ENCODE measurements at places on chromosomes 5 and 9.

DNA sequence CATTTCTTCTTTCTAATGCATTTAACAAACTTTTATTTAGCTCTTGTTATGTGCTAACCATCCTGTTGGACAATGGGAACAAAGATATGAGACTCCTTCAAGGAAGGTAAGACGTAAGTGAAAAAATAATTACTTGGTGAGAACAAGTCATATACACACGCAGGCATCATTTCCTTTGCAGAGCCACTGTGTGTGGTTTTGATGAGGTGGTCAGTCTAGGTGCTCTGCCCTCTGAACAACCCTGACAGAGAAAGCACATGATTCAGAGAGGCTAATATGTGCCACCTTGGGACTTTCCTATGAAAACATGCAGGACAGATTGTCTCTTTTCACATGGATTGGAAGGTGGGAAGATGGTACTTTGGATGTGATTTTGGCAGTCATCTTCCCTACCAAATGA lies 1162.5 kb upstream of the DMAC1 start:
- no peak for DNase-seq
- H3K4me1 ChIP-seq = no peaks in the 10 kb centered on the region
- no peaks in the 10 kb centered on the region for H3K27me3 ChIP-seq
- H3K36me3 ChIP-seq = no peaks in the 10 kb centered on the region
- H3K27ac ChIP-seq = no peak overlapping the region

GRCh38 chr5:67021521-67021920 lies 175.1 kb downstream of the CD180 start:
- H3K4me1 ChIP-seq = peaks cover 2% of the 10 kb centered on the region
- H3K27me3 ChIP-seq = no peaks in the 10 kb centered on the region
- DNase-seq = no peak
- H3K27ac ChIP-seq = no peak overlapping the region
- H3K4me3 ChIP-seq = no peak overlapping the region

DNA sequence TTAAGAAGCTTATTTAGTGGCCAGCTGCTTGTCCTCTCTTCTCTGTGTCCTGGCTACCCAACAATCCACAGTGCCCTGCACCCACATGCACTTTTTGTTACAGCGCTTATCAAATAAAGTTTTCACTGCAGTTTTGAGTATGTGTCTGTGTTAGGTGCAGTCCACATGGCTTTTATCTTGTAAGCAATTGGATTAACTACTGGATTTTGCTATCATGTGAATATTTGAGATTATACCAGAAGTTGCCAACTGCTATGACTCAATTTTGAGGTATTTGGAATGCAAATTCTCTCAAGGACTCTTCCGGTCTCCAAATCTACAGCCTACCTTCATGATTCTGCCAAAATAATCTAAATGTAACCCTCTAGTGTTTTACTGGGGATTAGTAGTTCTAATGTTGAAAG lies 690.2 kb downstream of the NR2F1-AS1 start:
- no peak overlapping the region for H3K27ac ChIP-seq
- no peak overlapping the region for H3K4me3 ChIP-seq
- no peaks in the 10 kb centered on the region for H3K36me3 ChIP-seq

DNA sequence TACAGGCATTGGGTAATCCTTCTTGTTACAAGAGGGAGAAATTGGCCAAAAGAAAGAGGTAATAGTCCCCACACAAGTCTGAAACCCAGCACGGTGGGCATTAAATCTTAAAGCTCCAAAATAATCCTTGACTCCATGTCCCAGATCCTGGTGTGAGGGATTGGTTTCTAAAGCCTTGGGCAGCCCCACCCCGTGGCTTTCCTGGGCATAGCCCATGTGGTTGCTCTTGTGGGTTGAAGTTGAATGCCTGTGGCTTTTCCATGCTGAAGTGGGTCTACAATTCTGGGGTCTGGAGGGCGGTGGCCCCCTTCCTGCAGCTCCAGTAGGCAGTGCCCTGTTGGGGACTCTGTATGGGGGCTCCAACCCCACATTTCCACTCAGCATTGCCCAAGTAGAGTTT lies 91.8 kb upstream of the LARP1 start:
- no peak overlapping the region for H3K4me3 ChIP-seq
- no peaks in the 10 kb centered on the region for H3K36me3 ChIP-seq
- no peak for DNase-seq
- H3K27me3 ChIP-seq = no peaks in the 10 kb centered on the region
- no peak overlapping the region for H3K27ac ChIP-seq

DNA sequence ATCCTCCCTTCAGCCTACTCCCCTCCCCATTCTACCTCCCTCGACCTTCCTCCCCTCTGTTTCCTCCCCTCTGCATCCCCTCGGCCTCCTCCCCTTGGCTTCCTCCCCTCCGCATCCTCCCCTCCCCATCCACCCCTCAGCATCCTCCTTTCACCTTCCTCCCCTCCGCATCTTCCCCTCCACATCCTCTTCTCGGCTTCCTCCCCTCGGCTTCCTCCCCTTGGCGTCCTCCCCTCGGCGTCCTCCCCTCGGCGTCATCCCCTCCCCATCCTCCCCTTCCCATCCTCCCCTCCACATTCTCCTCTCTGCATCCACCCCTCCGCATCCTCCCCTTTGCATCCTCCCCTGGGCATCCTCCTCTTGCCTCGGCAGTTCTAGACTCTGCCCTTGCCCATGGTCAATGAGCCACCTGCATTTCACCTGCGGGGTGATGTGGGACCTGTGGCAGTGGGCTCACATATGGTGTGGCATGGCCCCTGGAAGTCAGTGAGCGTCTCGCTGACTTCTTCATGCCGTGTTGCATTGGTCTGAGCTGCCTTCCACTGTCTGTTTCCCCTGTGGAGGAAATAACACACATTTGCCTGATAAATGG lies 113.0 kb downstream of the WNK2 start:
- H3K27ac ChIP-seq = no peak overlapping the region
- no peak overlapping the region for H3K4me3 ChIP-seq
- peaks cover 2% of the 10 kb centered on the region for H3K36me3 ChIP-seq

DNA sequence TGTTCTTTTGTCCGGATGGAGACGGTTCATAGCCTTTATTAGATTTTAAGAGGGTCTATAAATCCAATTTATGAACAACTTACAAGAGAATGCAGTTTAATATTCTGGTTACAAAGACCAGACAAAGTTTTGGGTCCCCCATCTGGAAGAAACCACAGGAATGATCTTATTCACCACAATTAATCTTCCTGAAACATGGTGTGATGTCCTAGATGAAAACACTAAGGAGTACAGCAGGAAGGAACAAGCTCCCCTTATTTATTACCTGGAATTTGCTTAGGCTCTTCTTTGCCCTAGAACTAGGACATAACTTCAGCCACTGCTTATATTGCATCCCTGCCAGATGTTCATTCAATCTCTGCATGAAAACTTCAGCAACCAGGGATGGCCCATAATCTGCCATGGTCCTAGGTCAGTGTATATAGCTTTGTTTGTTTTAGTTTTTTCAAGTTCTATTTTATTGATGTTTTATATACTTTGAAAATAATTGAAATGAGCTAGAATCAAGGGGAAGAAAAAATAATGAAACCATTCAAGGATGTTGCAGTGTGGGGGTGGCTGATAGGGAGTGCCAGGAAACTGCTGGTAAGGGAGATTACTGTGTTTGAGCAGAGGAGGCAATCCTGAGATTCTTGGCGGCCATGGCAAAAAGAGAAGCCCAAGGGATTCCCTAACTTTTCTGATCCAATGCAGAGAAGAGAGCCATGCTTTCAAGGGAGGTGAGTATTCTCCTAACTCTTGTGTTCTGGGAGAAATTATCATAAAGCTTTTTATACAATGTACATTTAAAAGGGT lies 16.8 kb downstream of the TXNDC8 start:
- no peak for DNase-seq
- no peaks in the 10 kb centered on the region for H3K27me3 ChIP-seq
- H3K27ac ChIP-seq = no peak overlapping the region

- no peak overlapping the region for H3K4me3 ChIP-seq
- no peaks in the 10 kb centered on the region for H3K36me3 ChIP-seq
- no peak overlapping the region for H3K27ac ChIP-seq
- DNase-seq = no peak
Observed at GRCh38 chr5:96718635-96719077, 56.5 kb downstream of the CAST start.

DNA sequence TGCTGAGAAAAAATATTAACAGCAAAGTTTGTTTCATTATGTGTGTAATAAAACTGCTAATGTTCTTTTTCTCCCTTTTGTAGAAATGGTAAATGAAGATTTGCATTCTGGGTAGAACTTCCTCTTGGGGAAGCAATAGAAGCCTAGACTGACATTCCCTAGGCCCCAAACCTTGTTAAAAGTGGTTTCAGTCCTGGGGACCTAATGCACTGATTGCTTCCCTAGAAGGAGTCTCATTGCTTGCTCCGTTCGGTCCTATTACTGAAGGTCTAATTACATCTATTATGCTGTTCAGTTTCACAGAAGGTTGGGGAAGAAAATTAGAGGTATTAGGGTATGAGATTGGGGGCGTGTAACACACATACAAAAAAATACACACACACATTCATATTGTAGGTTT lies 893.8 kb downstream of the TLE4 start:
- no peaks in the 10 kb centered on the region for H3K4me1 ChIP-seq
- H3K36me3 ChIP-seq = no peaks in the 10 kb centered on the region
- no peak for DNase-seq
- H3K27ac ChIP-seq = no peak overlapping the region

DNA sequence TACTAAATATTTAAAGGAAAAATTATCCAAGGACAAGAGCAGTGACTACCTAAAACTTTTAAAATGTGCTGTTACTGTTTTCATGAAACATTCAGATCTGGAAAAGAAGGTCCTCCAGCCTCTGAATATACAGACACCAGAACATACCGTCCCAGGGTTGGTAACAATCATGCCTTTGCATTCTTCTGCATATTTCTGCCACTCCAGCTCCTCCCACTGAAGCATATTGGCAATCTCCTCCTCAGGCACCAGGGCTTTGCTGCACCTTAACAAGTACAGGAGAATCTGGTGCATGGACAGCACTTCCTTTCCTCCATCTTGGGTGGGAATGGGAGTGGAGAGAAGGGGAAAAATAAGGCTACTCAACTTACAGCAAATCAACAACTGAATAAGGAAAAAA lies 60.0 kb downstream of the DROSHA start:
- no peaks in the 10 kb centered on the region for H3K27me3 ChIP-seq
- H3K36me3 ChIP-seq = peaks cover 4% of the 10 kb centered on the region
- no peak overlapping the region for H3K27ac ChIP-seq
- no peaks in the 10 kb centered on the region for H3K4me1 ChIP-seq

DNA sequence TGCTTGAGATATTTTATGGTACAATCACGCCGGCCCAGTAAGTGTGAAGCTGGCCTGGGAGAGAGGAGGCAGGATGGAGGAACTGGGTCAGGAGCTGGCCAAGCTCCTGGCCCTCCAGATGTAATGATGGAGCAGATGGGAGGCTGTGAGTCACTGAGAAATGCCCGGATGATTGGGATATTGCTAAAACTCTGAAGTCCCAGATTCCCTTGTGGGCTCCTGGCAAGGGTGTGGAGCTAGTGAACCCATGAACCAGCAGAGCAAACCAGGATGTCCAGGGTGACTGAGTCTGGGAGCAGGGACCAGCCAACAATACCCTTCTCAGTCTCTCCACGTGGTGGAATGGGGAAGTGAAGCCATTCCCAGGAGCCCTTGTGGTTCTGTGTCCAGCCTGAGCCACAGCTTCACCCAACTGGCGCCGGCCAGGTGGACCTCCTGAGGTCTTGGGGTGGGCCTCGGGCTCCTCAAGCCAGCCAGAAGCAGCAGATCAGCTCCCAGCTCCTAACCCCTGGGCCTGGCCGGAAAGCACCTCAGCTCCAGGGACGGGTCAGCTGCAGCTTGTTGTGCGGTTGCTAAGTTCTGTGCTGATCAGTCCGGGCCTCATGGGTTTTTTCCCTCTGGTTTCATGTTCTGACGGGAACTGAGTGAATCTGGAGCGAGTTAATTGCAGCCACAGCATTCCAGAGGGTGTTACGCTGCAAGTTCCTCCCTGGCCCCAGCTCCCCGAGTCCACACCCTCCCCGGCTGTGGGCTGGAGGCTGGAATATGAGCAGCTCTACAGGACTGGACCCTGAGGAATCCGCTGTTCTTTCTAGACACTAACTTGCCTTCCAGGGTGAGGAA lies 37.6 kb downstream of the DUSP1 start:
- H3K4me1 ChIP-seq = no peaks in the 10 kb centered on the region
- H3K36me3 ChIP-seq = no peaks in the 10 kb centered on the region
- no peak overlapping the region for H3K27ac ChIP-seq
- no peak for DNase-seq
- H3K4me3 ChIP-seq = no peak overlapping the region

GRCh38 chr9:72779614-72780013 lies 173.2 kb downstream of the ALDH1A1 start:
- H3K27me3 ChIP-seq = no peaks in the 10 kb centered on the region
- no peak overlapping the region for H3K27ac ChIP-seq
- no peaks in the 10 kb centered on the region for H3K4me1 ChIP-seq
- H3K4me3 ChIP-seq = no peak overlapping the region
- H3K36me3 ChIP-seq = no peaks in the 10 kb centered on the region
- DNase-seq = no peak

- no peaks in the 10 kb centered on the region for H3K4me1 ChIP-seq
- H3K27me3 ChIP-seq = peaks cover 3% of the 10 kb centered on the region
- H3K27ac ChIP-seq = no peak overlapping the region
Observed at GRCh38 chr9:25678846-25679360, 659 bp upstream of the TUSC1 start.

GRCh38 chr9:76624391-76625048 lies 139.7 kb upstream of the PCA3 start:
- H3K4me1 ChIP-seq = no peaks in the 10 kb centered on the region
- H3K36me3 ChIP-seq = no peaks in the 10 kb centered on the region
- no peak overlapping the region for H3K27ac ChIP-seq
- no peak overlapping the region for H3K4me3 ChIP-seq
- no peaks in the 10 kb centered on the region for H3K27me3 ChIP-seq

- peaks cover 2% of the 10 kb centered on the region for H3K4me1 ChIP-seq
- no peak for DNase-seq
- H3K36me3 ChIP-seq = no peaks in the 10 kb centered on the region
- no peak overlapping the region for H3K4me3 ChIP-seq
Observed at GRCh38 chr5:17132444-17133083, 84.9 kb upstream of the BASP1 start.

DNA sequence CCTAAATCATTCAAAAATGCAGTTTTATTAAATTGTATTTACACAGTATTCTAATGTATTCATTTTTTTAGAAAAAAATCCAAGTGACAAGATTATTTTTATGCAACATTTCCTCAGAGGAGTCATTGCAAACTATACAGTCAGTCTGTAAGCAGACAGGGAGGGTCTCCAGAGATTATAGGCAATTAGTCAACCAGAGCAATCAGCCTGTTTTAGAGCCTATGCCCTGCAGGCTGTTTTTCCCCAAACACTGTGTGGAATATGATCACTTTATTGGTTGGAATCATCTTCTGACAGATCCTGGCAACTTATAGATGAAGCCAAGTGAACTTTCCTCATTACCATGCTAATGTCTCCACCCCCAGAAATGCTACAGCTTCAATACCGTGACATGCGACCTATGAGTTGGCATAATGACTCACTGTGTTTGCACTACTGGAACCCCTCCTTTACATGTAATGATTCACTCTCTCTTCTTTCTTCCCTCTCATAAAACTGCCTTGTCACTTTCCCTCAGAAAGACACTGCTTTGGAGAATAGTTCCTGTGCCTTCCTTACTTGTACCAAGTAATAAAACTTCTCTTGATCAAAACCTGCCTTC lies 577.7 kb upstream of the FTMT start:
- no peak for DNase-seq
- no peak overlapping the region for H3K27ac ChIP-seq
- no peaks in the 10 kb centered on the region for H3K27me3 ChIP-seq
- no peak overlapping the region for H3K4me3 ChIP-seq
- H3K36me3 ChIP-seq = no peaks in the 10 kb centered on the region
